ENCODE measurements at places on chromosomes 1 and 21. TPM values are rescaled to one million over a fixed set of nuclear protein-coding genes. Genes with fewer than 3 reads are reported as not detected.

DNA sequence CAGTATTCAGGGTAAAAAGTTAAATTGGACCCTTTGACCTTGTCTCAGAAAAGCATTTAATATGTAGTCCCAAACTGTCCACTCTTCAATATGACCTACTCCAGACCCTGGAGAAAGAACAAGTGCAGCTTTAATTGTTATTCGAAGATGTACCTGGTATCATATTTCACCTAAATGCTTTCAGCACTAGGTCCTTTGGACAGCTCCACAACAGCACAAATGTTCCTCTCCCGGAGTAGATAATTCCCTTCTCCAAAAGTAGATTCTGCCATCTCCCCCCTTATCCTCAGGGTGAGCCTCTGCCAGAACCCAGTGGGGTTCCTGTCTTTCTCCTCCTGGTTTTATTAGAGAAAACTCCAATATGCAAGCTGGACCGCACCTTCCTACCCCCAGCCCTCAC lies 104.5 kb upstream of the AJAP1 start:
- H3K27ac ChIP-seq, result no peak overlapping the region
- H3K4me3 ChIP-seq, result no peak overlapping the region
- no peak for DNase-seq
- H3K36me3 ChIP-seq, result no peaks in the 10 kb centered on the region
- no peaks in the 10 kb centered on the region for H3K4me1 ChIP-seq
- H3K27me3 ChIP-seq, result no peaks in the 10 kb centered on the region

GRCh38 chr1:186325239-186325638 lies 49.8 kb downstream of the TPR start:
- no peak overlapping the region for H3K4me3 ChIP-seq
- no peak overlapping the region for H3K27ac ChIP-seq
- DNase-seq, result no peak
- no peaks in the 10 kb centered on the region for H3K27me3 ChIP-seq
- peaks cover 52% of the 10 kb centered on the region for H3K36me3 ChIP-seq
- H3K4me1 ChIP-seq, result no peaks in the 10 kb centered on the region

DNA sequence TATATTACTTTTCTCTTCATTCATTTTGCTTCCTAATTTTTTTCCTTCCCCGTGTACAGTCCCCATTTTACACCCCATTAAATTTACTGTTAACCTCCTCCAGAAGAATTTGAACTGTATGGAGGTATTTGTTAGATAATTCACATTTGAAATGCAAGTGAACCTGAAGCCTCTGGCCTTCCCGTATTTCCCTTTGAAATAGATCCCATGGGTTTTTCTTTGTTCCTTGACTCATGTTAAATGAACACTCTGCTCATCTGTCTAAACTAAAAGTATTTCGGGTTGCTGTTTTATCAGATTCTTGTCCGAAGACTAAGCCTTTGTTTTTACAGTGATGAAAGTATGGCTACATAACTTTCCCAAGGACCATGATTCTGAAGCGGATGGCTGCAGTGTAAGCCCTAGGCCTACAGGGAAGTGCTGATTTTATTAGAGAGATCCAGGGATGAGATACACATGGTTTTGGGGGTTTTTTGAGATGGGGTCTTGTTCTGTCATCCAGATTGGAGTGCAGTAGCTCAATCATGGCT lies 187.9 kb downstream of the PATJ start:
- H3K4me3 ChIP-seq, result no peak overlapping the region
- no peaks in the 10 kb centered on the region for H3K36me3 ChIP-seq
- no peak overlapping the region for H3K27ac ChIP-seq
- DNase-seq, result no peak
- H3K27me3 ChIP-seq, result no peaks in the 10 kb centered on the region

GRCh38 chr1:217919683-217920388 lies 288.7 kb downstream of the SPATA17 start:
- no peak overlapping the region for H3K4me3 ChIP-seq
- no peak for DNase-seq
- H3K27ac ChIP-seq, result no peak overlapping the region
- H3K27me3 ChIP-seq, result no peaks in the 10 kb centered on the region
- no peaks in the 10 kb centered on the region for H3K36me3 ChIP-seq
- H3K4me1 ChIP-seq, result no peaks in the 10 kb centered on the region

GRCh38 chr1:227396539-227397353 lies 78.5 kb upstream of the CDC42BPA start:
- H3K36me3 ChIP-seq, result no peaks in the 10 kb centered on the region
- no peak overlapping the region for H3K4me3 ChIP-seq
- H3K27ac ChIP-seq, result no peak overlapping the region
- no peaks in the 10 kb centered on the region for H3K27me3 ChIP-seq

GRCh38 chr1:109201123-109201703 lies 12.5 kb upstream of the SARS1 start:
- no peak for DNase-seq
- H3K4me1 ChIP-seq, result peaks cover 29% of the 10 kb centered on the region
- no peaks in the 10 kb centered on the region for H3K27me3 ChIP-seq
- H3K36me3 ChIP-seq, result no peaks in the 10 kb centered on the region

DNA sequence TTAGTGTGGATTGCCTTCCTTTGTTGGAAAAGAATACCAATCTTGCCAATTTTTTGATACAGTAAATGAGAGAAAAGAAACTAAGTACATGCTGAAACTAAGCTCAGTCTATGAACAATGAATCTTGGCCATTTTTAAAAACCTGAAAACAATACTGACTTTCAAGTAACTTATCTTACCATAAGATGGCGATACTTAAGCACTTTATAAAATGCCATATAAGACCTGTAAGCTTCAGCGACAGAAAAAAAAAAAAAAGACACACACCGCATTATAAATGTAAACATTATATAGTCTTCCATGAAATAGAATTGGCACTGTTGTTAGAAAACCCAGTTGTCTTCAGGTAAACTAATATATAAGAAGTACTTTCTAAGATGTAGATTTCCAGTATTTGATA lies 3.0 kb downstream of the OLFM3 start:
- peaks cover 17% of the 10 kb centered on the region for H3K27me3 ChIP-seq
- H3K36me3 ChIP-seq, result no peaks in the 10 kb centered on the region
- no peak for DNase-seq
- H3K27ac ChIP-seq, result no peak overlapping the region
- peaks cover 6% of the 10 kb centered on the region for H3K4me1 ChIP-seq
- no peak overlapping the region for H3K4me3 ChIP-seq

- no peak for DNase-seq
- peaks cover 8% of the 10 kb centered on the region for H3K36me3 ChIP-seq
- no peak overlapping the region for H3K27ac ChIP-seq
- no peak overlapping the region for H3K4me3 ChIP-seq
- no peaks in the 10 kb centered on the region for H3K27me3 ChIP-seq
Observed at GRCh38 chr1:88973520-88974137, 18.8 kb downstream of the KYAT3 start.

DNA sequence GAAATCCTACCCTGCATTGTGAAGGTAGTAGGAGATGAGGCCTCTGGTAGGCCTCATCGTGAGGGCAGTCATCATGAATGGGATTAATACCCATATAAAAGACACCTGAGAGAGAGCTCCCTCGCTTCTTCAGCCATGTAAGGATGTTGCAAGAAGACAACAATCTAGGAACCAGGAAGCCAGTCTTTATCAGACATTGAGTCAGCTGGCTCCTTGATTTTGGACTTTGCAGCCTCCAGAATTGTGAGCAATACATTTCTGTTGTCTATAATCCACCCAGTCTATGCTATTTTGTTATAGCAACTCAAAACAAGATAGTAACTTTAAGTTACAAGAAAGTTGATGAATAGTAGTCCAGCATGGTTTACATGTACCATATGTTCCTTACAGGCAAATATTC lies 208.5 kb downstream of the KCNT2 start:
- no peak overlapping the region for H3K4me3 ChIP-seq
- peak overlapping the region; percentile 91 for H3K27ac ChIP-seq
- H3K4me1 ChIP-seq, result peaks cover 49% of the 10 kb centered on the region
- peaks cover 14% of the 10 kb centered on the region for H3K36me3 ChIP-seq

GRCh38 chr1:174676856-174677255 lies 229.1 kb downstream of the GPR52 start:
- DNase-seq, result no peak
- no peak overlapping the region for H3K4me3 ChIP-seq
- no peak overlapping the region for H3K27ac ChIP-seq
- no peaks in the 10 kb centered on the region for H3K27me3 ChIP-seq

DNA sequence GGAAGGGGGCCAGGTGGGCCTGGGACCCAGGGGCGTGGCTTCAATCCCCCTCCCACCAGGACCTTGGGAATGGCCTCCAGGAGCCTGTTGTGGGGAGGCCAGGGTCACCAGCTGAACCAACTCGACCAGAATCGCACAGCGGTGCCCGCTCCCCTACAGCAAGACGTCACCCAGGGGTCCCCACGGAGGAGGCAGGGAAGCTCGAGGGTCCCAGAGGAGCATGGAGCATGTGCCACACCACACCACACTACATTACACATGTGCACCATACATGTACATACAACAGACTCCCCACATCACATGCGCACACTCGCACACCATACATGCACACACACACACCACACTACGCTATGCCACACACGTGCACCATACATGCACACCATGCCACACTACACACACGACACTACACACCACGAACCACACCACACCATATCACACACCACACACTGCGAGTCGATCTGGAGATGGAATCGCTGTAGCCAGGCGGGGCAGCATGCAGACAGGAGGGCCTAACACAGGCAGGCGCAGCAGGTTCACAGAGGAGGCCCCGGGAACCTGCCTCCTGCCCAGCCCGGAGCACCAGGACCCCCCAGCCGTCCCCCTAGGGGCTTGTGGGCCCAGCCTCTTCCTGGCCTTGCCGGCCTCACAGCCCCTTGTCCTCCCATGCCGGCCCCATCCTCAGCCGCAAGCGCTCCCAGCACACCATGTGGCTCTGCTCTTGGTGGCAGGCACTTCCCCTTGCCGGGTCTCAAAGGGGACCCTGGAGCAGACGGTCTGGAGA lies 596 bp downstream of the ITGB2 start:
- H3K4me3 ChIP-seq, result no peak overlapping the region
- no peak for DNase-seq
- H3K27me3 ChIP-seq, result peaks cover 28% of the 10 kb centered on the region
- peaks cover 5% of the 10 kb centered on the region for H3K4me1 ChIP-seq
- H3K27ac ChIP-seq, result no peak overlapping the region
- H3K36me3 ChIP-seq, result peaks cover 4% of the 10 kb centered on the region

GRCh38 chr1:202101184-202101583 lies 21.5 kb upstream of the GPR37L1 start:
- no peaks in the 10 kb centered on the region for H3K36me3 ChIP-seq
- peaks cover 21% of the 10 kb centered on the region for H3K4me1 ChIP-seq
- H3K27ac ChIP-seq, result no peak overlapping the region
- H3K27me3 ChIP-seq, result no peaks in the 10 kb centered on the region
- no peak overlapping the region for H3K4me3 ChIP-seq

Gene ELOA
- 47.0 TPM for total RNA-seq

Gene SLC5A9
- not detected for total RNA-seq

Measured in osteocyte (in vitro differentiated cells).